ENCODE measurements at places on chromosomes 12 and 14.

GRCh38 chr12:94743174-94743573 is 92.8 kb upstream of the TMCC3 start:
- no peak for DNase-seq

DNA sequence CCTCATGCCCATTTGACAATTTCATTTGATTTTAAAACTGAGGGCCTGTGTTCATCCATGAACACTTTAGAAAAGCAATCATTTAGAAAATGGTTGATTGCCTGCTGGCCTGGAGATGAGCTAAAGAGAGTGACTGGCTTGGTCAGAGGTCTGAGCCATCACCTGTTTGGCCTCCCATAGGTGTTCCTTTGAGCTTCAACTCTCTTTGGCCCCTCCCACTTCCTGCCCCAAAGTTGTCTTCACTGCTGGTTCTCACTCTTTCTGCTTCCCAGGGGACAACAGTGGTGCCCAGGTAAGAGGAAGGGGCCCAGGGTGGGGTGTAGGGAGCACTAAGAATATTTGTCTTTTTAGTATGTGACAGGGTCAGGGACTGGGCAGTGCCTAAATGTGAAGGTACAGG is 4.9 kb upstream of the TCP11L2 start:
- no peak for DNase-seq

DNA sequence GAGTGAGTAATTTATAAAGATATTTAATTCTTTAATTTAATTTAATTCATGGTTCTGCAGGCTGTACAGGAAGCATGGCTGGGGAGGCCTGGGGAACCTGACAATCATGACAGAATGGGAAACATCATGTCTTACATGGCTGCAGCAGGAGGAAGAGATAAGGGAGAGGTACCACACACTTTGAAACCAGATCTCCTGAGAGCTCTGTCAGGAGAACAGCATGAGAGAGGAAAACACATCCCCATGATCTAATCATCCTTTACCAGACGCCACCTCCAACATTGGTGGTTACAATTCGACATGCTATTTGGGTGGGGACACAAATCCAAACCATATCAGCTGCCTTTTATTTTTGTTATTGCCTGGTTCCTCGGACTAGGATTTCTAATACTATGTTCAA is 928.6 kb downstream of the TMEM121 start:
- no peak for DNase-seq

DNA sequence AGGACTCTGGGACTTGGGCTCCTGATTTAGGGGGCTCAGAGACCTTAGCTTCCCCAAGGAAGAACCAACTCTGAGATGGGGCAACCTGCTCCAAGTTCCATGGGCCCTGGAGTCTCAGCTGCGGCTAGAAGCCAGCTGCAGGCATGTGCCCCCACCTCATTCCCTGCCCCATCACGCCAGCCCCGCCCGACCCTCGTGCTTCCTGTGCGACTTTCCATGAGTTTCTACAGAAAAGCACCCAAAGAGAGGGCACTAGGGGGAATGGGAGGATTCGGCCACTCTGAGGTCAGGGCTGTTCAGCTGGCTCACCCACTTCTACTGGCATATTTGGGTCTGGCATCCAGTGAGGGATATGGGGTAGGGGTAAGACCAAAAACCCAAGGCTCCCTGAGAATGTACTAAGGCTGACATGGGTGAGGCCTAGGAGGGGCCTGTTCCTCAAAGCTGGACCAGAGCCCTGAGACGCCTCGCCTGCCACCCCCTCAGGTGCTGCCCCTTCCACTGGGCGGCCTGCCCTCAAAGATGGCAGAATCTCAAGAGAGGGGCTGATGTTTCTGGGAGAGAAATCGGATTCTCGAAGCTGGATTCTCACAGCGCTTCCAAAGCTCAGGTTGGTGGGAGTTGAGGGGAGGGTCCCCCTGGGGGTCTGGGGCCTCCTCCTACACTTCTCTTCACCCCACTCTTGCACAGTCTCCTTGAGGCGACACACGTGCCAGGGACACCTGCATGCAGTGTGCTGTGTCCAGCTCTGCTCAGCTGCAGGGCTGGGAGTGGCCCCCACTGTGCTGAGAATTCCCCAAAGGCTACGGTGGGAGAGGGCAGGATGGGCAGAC is 22.1 kb downstream of the FAIM2 start:
- no peak for DNase-seq

DNA sequence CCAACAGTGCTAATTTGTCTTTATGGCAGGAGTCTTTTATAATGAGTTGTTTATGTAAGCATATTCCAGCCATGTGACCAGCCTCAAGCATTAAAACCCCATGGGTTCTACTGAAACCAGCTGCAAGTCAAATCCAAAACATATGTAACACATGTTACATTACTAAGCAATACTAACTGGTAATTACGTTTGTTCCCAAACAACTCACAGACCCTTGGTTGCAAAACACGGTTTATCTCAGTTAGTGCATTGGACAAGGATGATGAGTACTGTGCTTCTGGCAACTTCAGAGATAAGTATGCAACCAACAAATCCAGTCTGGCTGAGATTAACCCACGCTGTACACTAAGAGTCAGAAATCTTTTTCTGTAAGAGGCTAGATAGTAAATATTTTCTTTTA is 110.1 kb upstream of the FAR2 start:
- DNase-seq, result no peak

DNA sequence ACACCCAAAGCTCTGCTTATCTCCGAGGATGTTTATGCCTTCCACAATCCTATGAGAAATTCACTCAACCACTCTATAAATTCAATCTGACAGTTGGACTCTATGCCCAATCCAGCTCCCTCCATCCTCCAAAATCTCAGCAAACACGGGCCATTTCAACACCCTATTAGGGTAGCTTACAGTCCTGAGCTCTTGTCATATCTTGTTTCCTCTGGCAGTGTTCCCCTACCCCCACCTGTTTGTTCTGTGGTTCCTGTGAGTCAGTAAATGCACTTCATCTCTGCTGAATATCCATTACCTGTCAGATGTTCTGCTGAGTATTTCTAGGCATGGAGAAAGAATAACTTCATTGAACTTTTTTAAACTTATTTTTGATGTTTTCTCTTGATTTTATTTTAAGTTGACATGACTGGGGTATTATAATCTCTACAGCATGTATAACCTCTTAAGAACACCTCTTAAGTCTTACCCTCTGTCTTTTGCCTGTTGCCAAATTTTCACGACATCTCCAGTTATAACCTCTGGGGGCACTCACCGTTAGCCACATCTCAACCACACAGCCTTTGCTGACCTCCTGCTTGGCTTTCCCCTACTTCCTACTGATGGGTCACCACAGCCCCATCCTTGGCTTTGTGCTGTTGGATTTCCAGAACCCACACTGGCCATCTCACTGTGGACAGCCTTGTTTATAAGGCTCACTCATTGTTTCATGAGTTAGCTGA is 317.0 kb upstream of the TMPO start:
- DNase-seq, result no peak

DNA sequence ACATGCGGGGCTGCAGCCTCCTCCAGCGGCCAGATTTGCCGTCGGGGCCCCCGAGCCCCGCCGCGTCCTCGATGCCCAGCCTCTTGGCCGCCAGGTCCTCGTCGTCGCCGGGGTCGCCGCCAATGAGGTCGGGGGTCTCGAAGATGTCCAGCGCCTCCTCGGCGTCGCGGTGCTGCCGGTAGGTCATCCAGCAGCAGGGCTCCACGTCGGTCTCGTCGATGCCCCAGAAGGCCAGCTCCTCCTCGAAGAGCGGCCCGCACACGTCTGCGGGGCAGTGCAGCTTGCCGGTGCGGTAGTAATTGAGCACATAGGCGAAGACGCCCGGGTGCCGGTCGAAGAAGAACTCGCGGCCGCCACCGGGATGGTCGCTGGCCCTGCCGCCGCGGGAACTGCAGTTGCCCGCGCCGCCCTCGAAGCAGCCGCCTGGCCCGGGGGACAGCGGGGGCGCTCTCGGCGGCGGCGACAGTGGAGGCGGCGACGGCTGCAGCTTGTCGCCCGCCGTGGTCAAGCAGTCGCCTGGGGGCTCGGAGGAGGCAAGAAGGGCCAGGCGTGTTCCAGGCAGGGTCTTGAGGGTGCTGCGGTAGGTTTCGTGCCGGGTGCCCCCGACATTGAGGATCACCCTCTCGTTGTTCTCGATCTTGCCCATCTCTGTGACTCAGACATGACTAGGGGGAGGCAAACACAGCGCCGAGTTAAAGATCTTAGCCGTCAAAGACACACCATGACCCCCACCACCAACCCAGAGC is 2.1 kb downstream of the KCNC2 start:
- DNase-seq, result no peak

DNA sequence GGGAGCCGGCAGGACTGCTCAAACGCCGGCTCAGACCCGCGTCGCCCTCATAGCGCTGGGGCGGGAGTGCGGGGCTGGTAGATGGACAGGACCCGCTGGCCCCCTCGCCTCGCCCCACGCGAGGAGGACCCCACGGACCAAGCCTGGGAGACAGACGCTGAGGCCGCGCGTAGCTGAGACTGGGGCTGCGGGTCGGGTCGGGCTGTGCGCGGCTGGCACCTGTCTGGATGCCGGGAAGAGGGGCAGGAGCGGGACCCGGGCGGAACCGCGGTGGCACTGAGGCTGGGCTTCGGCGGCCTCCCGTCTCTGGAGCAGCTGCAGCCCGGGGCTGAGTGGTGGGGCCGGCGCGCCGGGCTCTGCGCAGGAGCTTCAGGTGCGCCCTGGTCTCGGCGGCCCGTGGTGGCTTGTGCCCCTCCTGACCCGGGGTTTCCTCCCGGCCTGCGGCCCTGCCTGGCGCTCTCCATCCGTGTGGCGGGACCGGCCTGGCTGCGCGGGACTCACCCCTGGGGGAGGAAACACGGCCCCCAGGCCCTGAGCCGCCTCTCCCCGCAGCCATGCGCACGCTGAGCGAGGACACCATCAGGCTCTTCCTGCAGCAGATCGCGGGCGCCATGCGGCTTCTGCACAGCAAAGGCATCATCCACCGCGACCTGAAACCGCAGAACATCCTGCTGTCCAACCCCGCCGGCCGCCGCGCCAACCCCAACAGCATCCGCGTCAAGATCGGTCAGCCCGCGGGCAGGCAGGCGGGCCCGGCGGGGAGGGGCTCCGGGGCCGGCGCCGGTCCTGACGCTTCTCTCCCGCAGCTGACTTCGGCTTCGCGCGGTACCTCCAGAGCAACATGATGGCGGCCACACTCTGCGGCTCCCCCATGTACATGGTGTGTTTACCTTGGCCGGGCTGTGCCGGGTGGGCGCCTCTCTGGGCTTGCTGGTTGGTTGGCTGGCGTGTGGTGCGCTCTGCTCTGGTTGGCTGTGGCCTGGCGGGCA is 14.0 kb downstream of the ULK1 start:
- no peak for DNase-seq

DNA sequence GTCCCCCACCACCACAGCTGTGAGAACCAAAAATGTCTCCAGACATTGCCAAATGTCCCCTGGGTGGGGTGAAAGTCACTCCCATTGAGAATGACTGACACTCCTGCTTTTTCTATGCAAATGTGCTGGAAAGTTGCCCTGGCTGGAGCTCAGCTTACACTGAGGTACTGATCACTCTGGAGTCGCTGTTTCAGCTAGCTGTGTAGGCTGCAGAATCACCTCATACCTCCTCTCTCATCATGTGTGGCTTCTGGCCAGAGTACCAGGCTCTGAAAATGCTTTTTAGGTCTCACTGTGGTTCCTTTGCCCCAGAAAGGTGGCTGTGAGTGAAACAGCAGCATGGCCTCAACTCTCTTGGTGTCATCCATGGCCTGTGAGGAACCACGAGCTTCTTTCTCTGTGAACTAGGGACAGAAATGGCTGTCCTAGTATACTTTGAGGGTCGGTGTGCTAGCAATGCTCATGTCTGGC is 414.4 kb downstream of the DPF3 start:
- DNase-seq, result no peak

- no peak for DNase-seq
These were observed 60.8 kb downstream of the GALNT16 start for GRCh38 chr14:69320581-69321365.

DNA sequence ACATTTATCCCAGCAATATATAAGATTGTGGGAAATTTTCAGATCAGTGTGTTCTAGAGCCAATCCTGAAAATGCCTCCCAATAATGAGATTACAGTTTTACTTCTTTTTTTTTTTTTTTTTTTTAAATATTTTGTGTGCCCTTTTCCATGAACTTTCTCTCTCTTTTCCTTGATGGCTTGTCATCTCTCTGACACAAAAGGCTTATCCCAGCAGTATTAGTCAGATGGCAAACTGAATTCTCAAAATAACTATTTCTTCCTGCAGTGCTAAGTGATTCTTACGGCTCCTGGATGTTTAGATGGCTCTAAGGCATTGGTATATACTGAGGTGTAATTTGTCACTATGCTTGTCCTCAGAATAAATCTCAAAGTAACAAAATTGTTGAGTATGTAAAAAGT is 86.7 kb downstream of the LRP6 start:
- no peak for DNase-seq

DNA sequence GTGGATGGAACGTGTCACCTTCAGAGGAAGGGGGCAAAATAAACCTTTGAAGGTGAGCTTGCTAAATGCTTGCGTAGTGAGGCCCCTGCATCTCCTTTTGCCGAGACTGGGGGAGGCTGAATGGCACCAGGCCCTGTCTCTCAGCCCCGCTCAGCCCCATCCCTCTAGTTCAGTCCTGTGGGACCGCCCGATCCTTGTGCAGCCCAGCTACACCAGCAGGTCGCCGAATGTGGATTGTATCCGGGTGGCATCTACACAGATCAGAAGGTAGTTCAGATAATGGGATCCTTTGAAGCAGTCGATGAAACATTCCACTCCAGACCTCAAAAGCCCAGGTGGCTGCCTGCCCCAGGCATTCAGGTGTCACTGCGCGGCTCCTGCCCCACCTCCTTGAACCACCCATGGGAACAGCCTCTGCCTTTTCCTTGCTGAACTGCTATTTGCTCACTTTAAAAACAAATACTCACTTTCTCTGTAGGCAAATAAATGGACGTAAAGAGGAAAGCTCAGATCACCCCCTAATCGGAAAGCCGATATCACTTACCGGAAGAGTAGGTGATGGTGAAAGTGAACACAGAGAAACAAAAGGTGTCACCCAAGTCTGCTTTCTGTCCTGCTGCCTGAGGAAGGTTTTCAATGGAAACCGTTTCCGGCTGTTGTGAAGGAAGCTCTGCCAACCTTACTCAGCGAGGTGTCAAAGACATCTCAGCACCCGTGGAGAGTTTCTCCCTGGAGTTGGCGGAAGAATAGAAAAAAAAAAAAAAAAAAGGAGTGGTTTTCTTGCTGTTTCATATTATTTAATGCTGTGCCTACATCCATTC is 100.3 kb upstream of the NCOR2 start:
- DNase-seq, result no peak

- no peak for DNase-seq
These were observed 20.6 kb downstream of the COX14 start for GRCh38 chr12:50132505-50133135.

DNA sequence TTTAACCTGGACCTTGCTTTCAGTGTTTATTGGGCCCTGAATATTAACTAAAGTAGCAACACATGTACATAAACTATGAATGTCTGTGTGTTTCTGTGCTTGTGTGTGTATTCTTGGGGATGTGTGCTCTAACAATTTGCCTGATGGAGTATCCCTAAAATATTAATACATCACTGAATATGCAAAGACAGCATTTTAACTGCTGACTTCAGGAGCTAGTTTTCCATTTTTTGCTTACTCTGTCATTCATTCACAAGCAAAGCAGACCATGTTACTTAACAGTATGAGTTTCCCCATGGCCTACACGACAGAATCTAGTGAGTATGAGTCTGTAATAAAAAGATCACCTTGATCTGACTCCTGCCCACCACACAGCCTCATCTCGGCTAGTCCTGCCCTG is 402.8 kb downstream of the BCAT1 start:
- DNase-seq, result no peak

Data from occipital lobe (tissue), 3 donors.